ENCODE measurements at places on chromosomes 2 and 18.

GRCh38 chr18:13377496-13377895 is 158.9 kb downstream of the LDLRAD4 start:
- peak; percentile 92 for DNase-seq

- DNase-seq: no peak
These were observed 127.9 kb downstream of the EVA1A start for GRCh38 chr2:75432761-75433361.

DNA sequence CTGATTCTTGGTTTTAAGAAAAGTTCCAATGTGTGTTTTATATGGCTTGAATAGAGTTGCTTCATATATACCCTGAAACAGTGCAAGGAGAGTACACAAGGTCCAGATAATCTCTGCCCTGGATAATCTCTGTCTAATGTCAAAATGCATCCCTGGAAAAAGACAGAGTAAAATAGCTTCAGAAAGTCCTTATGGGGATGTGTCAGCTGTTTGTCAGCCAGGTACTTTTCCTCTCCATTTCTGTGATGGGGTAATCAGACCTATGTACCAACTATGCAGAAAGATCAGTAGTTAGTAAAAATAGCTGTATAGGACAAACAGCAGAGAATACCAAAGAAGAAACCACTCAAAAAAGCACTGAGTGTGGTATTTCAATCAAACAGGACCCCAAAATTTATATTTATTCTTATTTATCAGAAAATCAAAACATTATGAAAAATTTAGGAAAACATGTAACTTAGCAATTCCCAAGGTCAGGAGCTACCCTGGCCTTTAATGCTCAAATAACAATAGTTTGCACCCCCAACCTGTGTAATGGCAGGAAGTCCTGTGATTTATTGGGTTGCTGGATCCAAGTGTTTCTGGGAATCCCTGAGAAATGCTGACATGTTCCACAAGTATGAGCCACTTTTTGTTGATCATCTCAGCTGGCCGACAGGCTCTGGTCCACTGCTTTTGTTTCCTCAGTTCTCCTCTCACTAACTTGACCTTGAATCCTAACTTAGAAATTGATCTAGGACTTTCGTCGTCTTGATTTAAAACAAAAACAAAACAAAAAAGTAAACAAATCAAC is 69.6 kb downstream of the MDH1 start:
- no peak for DNase-seq

- no peak for DNase-seq
These were observed 35.4 kb downstream of the TMEM247 start for GRCh38 chr2:46514738-46515137.

GRCh38 chr2:236302555-236302954 is 38.3 kb upstream of the ASB18 start:
- no peak for DNase-seq

GRCh38 chr2:28480403-28481049 is 15.3 kb upstream of the PLB1 start:
- DNase-seq: no peak

- peak; percentile 58 for DNase-seq
These were observed 101.8 kb downstream of the XRCC5 start for GRCh38 chr2:216210701-216211540.

- no peak for DNase-seq
These were observed 9.7 kb downstream of the SMAD7 start for GRCh38 chr18:48940854-48941611.

GRCh38 chr2:72719416-72719815 is 106.4 kb downstream of the EXOC6B start:
- no peak for DNase-seq

DNA sequence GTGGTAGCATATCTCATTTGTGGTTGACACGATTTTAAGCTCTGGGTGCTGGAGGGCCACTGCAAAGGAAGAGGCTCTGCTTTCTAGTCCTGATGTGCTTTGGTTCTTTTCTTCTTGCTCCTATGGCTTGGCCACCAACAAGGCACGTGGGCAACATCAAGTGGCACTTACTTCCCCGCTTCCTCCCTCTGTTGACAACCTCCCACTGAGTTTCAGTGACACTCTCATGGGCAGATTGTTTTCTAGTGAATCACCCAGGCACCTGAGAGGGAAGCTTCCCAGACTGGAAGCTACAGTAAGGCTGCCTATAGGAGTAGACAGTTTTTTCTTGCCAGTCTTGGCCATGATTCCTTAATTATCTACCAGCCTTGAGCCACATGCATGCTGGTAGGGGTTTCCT is 89.0 kb downstream of the NBAS start:
- no peak for DNase-seq

- DNase-seq: no peak
These were observed 19.3 kb downstream of the CXCR2 start for GRCh38 chr2:218145124-218145523.
